Cerebellar cortex (tissue), 1 donor: ENCODE measurements at places on chromosomes 1 and 21.

DNA sequence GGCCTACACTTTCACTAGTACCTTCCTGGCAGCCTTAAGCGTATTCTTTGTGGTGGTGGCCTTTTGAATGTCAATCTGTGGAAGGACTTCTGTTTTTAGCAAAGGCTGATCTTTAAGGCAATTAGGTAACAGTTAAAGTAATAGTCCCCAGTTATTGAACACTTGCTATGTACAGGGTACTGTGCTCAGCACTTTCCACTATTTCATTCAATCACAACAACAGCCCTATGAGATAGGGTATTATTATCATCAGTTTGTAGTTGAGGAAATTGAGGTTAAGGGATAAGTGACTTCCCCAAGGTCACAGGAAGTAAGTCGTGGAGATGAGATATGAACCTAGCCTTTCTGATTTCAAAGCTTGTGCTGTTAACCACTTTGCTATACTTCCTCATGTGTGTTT lies 185.7 kb downstream of the ST6GALNAC3 start:
- no peak for DNase-seq

DNA sequence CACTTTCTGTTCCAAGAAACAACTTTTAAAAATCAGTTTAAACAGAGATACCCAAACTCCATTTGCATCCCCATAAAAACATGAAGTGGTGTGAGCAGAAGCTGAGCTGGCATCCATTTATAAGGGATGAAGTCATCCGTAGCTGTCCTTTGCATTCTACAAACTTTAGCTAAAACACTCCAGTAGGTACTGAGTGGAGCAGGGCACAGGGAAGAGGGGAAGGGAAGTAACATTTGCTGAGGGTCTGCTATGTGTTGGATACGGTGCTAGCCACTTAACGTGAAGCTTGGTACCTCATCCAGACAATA lies 32.9 kb downstream of the VWA5B1 start:
- DNase-seq, result no peak

DNA sequence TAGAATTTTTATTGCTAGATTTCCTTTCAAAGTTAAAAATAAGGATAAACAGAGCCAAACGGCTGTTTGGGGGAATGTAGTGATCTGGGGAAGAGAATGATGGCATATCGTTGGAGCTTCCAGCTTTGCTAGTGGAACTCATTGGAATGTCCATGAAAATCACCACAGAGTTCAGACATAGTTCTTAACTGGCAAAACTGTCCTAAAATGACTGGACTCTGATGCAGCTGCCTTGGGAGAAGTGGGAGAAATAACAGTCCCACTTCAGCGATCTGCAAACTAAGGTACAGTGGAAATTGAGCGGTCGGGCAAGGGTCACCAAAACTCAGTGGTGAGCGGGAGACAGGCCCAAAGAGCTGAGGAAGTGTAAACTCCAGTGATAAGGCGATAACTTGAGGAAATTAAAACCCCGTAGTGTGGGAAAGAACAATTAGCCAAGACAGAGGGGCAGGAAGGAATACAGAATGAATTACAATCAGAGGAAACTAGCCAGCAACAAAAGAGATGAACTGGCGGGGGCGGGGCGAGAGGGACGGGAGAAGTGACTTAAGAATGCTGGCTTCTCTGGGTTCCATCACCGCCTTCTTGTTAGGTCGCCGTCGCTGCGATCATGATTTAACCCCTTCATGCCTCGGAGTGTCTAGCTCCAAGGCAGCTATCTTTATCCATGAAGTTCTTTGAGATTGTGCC lies 89.8 kb upstream of the ARHGAP29 start:
- no peak for DNase-seq

- DNase-seq, result no peak
Measured at GRCh38 chr1:194071205-194071604, 884.8 kb upstream of the B3GALT2 start.

GRCh38 chr21:38474124-38474523 lies 24.2 kb downstream of the ERG start:
- DNase-seq, result no peak

GRCh38 chr1:93649231-93649630 lies 32.4 kb downstream of the BCAR3 start:
- DNase-seq, result no peak

DNA sequence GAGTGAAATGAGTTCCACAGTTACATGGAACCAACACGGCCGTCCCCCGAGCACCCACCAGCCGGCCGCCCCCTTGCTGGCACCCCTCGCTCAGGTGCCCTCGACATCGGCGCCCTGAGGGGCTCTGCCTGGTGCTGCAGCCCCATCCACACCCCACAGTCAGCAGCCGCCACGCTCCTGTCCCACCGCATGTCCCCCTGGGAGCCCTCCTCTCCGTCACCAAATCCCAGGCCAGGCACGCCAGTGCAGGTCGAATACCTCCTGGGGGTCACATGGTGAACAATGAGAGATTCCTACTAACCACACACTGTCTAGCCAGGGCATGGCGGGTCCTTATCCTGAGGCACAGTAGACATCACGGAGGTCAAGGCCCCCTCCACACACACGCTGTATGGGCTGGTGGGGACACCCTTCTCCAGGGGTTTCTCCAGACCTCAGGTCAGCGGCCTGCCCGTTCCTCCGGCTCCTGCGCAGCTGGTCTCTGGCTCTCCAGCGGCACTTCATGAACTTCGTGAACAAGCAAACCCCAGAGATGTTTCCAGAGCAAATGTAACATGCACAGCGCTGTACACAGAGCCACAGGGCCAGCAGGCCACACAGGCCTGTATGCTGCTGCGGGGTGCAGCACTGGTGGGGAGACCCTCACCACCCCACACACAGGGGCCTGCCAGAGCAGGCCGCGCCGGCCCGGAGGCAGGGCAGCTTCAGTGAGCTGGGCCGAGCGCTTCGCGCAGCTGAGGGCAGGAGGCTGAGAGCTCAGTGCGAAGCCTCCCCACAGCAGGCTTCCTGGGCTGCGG lies 21.8 kb downstream of the POFUT2 start:
- no peak for DNase-seq
